Cardiac ventricle fibroblast (primary cell): ENCODE measurements at places on chromosomes 13 and 19. TPM values are rescaled to one million over a fixed set of nuclear protein-coding genes. Genes with fewer than 3 reads are reported as not detected.

POSTN gene
- 186 and 191 TPM in 2 replicates for total RNA-seq

CGB8 gene
- not detected in 2 replicates for total RNA-seq

EPN1 gene
- total RNA-seq, result 164 and 197 TPM in 2 replicates

APOC4 gene
- total RNA-seq, result not detected in 2 replicates

LHB gene
- not detected in 2 replicates for total RNA-seq

CLC gene
- not detected in 2 replicates for total RNA-seq

HCN2 gene
- total RNA-seq, result 2.5 and 2.7 TPM in 2 replicates

HSD17B14 gene
- 3.0 TPM in 1 of 2 replicates, not detected in the other for total RNA-seq

MCEMP1 gene
- total RNA-seq, result not detected in 2 replicates

GRK1 gene
- not detected in 2 replicates for total RNA-seq
